ENCODE measurements at places on chromosomes 5 and 9.

DNA sequence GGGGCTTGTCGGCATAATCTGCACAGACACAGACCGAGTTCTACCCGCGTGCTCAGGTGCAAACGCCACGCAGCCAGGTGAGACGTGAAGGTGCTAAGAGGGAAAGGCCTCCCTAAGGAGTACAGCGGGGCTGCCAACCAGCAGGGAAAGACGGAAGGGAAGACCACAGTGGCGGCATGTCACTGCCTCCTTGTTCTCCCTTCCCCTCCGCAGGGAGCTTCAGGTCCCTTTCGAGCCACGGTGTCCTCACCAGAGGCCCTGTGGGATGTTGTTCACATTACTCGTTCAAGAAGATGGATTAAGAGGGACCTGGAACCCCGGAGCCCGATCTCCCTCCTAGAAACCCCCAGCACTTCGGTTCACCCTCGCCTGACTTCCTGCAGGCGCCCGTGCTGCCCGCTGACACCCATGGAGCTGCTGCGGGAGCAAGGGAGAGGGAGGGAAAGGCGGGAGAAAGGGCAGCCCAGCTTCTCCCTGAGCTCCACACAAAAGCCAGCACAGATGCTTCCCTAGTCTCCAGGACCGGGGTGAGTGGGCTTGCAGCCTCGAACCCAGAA lies 686 bp downstream of the BRD9 start:
- DNase-seq, result peak; percentile 67

DNA sequence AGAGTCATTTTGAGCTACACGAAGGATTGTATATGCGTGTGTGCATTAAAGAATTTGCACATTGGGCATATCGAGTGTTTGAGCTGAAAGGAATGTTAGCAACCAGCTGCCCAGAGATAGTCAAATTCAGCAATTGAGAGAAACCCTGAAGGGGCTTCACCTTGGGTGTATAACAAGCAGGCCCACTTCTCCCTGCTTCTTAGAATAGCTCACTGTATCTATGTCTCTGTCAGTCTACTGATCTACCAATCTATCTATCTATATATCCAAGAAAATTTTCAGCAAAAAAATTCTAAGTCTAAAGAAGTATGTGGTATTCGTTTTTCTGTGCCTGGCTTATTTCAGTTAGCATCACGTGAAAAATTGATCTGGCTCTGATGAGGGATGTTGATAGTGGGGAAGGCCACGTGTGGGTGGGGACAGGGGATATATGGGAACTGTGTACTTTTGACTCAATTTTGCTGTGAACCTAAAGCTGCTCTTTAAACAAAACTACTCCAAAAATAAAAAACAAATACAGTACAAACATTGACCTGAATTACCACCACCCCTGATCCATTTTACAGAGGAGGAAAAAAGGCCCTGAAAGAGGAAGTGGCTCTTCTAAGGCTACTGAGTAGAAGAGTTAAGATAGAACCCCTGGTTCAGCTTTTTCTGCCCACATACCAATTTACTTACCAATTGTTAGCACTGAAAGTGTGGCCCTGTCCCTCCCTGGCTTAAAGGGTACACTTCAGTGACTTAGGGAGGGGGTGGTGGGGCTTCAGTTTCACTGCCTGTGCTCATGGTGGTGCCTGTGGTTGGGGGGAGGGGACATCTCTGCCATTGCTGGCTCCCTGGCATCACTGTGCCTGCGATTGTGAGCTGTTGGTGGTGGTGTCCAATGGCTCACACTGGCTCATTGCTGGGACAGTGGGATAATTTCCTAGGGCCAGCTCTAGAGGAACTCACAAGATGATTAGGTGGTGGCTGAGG lies 141.8 kb downstream of the DOCK2 start:
- DNase-seq, result no peak

- DNase-seq, result peak; percentile 73
These were observed 63.3 kb downstream of the FREM1 start for GRCh38 chr9:14846871-14847311.

GRCh38 chr9:120926397-120926928 lies at the start of gene TRAF1:
Gene TRAF1 (minus strand): TSS chr9:120926796. CDS start chr9:120926075, 721 bp downstream.
- no peak for DNase-seq

- peak; percentile 51 for DNase-seq
These were observed 17.9 kb upstream of the DAPK1 start for GRCh38 chr9:87479801-87480201.

DNA sequence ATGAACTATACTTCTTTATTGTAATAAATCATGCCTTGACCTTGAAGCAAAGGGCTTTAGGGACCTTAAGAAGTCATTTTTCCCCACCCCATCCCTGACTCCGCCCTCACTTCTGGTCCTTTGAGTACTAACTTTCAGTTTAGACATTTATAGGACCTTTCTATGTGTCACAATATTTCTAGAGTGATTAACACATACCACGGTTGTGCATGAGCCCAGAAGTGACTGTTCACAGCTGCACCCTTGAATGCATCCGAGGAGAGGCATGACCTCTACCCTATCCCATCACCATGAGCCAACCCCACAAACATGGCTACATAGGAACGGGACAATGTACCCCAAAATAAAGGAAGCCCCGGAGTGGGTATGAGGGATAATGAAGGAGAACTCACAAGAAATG lies 160.3 kb downstream of the HSD17B3 start:
- no peak for DNase-seq

DNA sequence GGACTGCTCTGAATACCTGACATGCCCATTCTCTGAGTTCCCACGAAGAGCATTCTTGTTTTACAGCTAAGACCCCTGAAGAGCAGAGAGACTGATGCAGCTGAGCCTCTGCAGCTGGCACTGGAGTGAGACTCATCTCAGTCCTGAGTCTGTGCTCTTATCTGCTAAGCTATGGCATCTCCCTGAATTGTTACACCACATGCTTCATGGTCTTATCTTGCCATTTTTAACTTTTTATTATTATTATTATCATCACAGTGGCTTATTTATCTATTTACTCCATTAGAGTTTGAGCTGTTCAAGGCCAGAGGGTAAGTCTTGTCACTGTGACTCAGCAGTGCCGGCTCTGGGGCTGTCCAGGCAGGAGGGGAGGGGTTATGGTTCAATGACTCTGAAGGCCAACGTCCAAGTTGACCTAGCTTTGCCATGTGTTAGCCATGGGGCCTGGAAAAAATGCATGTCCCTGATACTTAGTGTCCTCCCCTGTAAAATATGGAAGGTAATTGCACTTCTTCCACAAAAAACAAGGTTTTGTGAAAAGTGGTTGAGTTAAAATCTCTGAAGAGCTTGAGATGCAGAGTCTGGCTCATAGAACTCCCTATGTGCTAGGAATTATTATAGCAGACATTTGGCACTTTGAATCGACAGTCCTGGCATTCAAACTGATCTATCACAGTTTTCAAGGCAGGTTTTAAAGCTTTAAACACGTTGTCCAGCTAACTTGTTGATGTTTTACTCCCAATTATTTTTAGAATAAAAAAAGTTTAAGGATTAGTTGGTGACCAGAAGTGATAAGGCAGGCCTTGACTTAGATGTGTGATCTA lies 94.6 kb downstream of the ALDH1A1 start:
- DNase-seq, result no peak

GRCh38 chr5:145936401-145937131 lies at the start of gene SH3RF2:
Gene SH3RF2 (plus strand): TSS chr5:145936578. CDS start chr5:145937929, 1,351 bp downstream.
- DNase-seq, result peak; percentile 57

DNA sequence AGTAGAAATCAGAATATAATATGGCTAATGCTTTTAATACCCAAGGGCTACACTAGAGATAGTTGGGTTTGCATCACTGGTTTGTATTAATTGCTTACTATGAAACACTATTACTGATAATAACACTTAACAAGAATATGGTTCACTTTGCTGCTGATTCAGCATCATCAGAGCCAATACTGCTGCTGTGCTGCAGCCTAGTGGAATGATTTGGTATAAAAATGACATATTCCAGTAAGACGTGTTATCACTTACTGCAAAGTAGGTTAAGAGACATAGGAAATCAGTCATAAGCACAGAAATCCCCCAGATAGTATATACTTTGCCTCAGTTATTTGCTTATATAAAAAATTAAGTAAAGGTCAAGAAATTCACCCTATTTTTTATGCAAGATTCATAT lies 2.8 kb downstream of the CDH10 start:
- DNase-seq, result no peak

DNA sequence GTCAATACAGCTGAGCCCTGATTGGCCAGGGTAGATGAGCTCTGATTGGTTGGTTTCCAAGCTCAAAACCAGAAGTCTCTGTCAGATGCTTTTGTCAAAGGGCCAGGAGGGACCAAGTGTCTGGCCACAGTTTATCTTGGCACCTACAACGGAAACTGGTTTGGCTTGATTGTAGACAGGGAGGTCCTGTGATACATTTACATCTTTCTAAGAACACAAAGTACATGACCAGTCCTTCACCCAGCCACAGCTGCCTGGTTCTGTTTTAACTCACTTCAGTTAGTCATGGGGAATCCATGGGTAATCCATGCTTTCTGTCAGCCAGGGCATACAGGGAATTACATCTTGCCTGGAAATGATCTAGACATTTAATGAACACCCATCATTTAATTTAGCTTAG lies 171.2 kb downstream of the SLC12A2 start:
- DNase-seq, result no peak

DNA sequence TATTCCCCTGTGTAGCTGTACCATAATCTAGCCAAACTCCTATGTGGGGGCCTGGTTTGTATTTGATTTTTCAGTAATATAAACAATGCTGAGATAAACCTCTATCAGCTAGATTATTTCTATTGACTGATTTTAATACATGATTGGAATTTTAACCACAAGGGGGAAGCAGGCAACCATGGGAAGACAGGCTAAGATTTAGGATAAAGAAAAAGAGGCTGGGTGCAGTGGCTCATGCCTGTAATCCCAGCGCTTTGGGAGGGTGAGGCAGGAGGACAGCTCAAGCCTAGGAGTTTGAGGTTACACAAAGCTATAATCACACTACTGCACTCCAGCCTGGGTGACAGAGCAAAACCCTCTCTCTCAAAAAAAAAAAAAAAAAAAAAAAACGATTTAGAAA lies 18.1 kb upstream of the GPX3 start:
- DNase-seq, result no peak

DNA sequence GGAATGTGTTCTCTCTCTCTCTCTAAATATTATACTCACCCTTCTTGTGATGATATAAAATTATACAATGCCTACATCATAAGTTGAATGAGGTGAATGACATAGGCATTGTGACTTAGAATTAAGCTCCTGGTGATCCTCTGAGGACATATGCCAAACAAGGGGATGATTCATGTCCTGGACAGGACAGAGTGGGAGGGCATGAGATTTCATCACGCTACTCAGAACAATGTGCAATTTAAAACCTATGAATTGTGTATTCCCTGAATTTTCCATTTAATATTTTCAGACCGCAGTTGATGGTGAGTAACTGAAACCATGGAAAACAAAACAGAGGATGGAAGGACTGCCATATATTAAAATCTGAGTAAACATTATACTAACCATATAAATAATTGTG lies 782.2 kb upstream of the NUDT12 start:
- DNase-seq, result no peak

DNA sequence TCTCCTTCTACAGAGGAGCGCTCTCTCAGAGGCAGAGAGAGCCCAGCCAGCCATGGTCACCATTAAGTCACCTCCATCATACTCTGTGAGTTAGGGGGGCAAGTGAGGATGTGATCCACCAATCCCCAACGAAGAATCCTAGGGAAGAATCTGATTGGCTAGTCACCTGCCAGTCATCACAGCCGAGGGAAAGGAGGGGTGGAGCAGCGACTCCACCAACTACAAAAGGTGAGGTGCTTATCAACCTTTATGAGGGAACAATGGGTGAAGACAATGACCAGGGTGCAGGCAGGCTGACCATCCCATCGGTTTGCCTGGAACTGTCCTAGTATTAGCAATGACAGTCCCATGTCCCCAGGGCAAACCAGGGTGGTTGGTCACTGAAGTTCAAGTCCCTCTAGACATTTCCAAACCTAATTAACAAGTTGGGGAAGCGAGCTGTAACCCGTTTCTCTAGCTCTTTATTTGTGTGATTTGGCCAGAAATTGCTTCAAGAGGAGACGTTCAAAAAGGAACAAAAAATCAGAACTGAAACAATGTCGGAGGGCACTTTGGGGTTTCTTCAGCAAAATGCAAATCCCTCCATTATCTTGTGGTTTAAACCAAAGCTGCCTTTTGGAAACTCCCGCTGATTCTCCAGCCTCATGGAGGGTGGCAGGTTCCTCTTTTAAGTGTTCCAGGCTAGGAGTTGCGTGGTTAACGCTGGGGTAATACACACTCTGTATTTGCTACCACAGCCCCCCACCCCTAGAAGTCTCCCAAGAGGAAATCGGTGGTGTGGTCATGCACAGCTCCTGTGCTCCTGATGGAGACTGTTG lies 18.8 kb upstream of the FCN1 start:
- DNase-seq, result no peak

GRCh38 chr5:170426786-170427185 lies 37.6 kb upstream of the KCNMB1 start:
- DNase-seq, result no peak

DNA sequence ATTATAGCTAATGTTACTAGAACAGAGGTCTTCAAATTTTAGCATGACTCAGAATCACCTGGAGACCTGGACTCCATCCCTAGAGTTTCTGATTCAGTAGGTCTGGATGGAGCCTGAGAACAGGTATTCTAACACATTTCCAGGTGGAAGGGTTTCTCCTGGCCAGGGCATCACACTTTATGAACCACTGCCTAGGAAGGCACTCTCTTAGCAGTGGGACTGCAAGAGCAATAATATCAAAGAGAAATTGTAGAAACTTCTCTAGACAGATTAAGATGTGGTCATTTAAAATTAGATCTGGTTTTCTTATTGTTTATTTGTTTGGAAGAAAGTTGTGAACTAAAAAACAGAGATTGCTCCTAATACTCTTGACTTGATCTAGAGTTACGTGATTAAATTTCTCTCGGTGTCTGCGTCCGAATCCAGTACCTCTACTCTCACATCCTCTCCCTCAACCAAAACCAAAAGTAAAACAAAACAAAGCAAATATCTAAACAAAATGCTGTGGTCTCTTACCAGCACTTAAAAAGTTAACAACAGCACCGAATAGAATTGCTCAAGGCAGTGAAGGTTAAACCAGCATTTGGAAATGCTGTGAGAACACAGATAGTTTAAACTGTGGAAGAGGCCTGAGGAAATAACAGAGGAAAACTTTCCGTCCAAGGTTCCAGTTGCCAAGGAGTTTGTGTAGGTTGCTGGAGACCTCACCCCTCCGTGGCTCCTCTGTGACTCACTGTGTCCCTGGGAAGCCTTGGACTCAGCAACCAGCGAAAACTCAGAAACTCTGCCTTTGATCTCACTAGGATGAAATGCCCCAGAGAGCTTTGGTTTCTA lies 193.4 kb downstream of the ARRDC3 start:
- peak; percentile 20 for DNase-seq

Measured in H54 (cell line).